ENCODE measurements at places on chromosomes 5 and 9.
A peak's percentile ranks its signal among the peaks of the same experiment; 100 is the strongest.

GRCh38 chr9:111965566-111966019, 69.0 kb downstream of the UGCG start:
- no peak for DNase-seq

DNA sequence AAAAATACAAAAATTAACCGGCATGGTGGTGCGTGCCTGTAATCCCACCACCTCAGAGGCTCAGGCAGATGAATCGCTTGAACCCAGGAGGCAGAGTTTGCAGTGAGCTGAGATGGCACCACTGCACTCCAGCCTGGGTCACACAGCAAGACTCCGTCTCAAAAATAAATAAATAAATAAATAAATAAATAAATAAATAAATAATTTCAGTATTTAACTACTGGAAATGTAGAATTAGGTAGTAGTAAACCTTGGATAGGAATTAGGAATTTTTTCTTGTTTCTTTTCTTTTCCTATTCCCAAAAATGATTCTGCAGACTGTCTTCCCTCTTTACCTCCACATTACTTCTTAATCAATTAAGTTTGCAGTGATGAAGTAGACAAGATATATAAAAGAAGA, 103.2 kb downstream of the PLK2 start:
- no peak for DNase-seq

GRCh38 chr9:114507726-114508125, 2.5 kb upstream of the WHRN start:
- no peak for DNase-seq

- DNase-seq: no peak
Measured at GRCh38 chr5:816176-816575, 31.6 kb upstream of the ZDHHC11B start.

GRCh38 chr9:125110464-125110863, 32.9 kb downstream of the SCAI start:
- DNase-seq: no peak

DNA sequence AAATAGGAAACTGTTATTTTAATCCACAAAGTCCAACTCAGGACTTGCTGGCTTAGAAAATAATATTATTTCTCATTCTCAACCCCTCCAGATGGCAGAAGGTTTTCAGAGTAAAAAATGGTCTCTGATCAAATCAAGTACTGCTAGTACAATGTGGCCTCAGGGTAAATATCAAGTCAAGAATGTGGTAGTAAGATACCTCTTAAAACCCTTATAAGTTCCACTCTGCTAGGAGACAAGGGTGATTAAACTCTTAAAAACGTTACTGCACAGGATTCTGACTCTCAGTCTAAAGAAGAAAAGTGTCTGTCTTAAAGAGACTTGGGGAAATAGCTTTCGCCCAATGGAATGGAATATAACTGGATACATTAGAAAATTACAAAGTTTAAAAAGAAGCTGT, 120.8 kb upstream of the PDE4D start:
- no peak for DNase-seq

DNA sequence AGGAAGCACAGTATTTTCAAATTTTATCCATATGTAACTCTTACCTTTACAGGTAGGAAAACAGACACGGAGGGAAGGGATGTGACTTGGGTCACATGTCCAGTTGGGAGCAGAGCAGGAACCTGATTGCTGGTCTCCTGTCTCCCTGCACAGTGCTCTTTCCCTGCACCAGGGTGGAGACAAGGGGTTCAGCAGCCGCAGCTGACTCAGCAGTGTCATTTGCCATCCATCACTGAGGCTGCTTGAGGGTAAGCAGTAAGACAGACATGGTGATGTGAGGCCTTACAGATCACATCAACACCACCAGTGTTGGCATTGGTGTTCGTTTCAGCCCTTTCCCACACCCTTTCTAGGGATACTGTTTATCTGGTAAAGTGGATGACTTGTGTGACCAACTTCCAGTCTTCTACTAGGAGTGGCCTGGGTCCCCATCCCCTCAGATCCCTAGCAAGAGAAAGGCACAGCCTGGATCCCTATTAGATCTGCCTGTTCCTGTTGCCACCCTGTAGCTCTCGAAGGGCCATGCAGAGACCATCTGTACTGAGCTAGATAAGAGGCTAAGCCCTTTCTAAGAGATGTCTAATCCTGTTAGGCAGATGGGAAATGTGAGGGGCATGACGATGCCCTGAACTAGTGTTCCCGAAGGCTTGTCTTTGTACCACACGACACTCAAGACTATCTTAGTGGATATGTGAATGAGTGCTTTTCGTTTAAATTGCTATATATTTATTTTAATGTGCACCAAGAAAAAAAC, 29.1 kb downstream of the FRMPD1 start:
- no peak for DNase-seq

DNA sequence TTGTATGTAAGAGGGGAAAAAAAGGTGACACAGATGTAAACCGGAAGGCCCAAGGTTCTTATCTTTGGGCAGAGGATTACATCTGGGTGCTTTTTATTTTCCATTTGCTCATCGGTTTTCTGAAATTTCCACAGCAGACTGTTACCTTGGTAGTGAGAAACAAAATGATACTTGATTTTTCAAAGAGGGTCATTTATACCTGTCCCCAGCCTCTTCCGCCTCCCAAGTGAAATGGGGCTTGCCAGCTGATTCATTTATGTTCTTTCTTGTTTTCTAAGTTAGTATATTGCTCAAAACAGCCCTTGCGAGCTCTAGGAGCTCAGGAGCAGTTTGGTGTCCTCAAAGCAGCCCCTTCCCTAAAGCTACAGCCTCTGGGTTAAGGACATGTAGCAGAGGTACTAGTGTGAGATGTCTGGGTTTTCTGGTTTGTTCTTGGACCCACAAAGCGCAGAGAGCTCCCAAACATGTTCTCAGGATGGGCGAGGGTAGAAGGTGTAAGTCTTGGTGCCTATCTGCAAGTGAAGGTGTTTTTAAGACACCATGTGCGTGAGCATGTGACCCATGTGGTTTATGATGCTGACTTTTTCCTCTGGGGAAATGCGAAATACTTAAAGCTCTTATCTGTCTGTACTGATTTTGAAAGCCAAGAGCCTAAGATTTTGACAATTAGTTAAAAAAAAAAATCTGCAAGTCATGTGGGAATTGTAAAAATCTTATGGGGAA, 38.3 kb downstream of the DAPK1 start:
- DNase-seq: no peak

DNA sequence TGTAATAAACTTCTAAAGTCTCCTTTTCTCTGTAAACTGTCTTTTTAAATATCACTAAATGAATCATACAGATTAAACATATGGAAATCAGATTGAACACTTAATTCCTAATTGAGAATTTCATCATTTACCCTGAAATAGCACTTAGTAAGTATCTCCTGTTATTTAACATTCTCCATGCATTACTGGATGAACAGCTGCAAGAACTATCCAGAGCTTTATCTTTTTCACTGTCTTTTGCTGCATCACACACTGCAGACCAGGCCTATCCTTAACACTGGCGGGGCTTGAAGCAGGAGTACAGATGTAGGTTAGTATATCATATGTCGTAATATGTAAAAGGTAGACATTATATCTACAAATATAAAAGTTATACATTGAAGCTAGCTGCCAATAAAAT, 108.7 kb upstream of the EFNA5 start:
- no peak for DNase-seq

GRCh38 chr9:91803151-91803940, 146.7 kb downstream of the ROR2 start:
- DNase-seq: no peak

- DNase-seq: no peak
Measured at GRCh38 chr9:21267485-21268346, 27.9 kb upstream of the IFNA14 start.

DNA sequence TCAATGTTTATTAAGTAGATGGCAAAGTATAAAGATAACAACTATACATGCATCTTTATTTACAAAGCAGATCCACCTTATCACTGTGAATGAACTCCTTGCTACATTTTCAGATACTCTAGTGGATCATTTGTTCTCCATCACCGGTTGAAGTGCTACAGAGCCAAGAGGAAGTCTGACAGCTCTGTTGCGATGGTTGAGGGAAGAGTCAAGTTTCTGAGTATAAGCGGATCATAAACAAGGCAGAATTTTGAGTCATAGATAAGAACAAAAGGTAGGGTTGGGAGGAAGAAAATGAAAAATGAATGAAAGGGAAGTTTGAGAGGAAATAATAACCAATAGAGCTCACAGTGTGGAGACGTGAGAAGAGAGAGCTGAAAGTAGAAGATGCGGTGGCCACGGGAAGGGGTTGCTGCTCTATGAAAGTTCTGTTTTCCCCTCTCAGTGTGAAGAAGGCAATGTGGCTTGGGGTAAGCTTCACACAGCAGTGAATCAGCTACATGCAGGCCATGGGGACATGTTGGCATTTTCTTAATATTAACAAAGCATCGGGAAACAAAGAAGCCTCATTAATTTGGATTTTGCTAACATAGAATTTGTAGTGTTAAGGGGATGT, 30.8 kb upstream of the KCNN2 start:
- no peak for DNase-seq

- no peak for DNase-seq
Measured at GRCh38 chr5:62649025-62649424, 70.4 kb downstream of the LRRC70 start.

- peak; percentile 17 for DNase-seq
Measured at GRCh38 chr9:73133022-73133651, 18.5 kb upstream of the ANXA1 start.

DNA sequence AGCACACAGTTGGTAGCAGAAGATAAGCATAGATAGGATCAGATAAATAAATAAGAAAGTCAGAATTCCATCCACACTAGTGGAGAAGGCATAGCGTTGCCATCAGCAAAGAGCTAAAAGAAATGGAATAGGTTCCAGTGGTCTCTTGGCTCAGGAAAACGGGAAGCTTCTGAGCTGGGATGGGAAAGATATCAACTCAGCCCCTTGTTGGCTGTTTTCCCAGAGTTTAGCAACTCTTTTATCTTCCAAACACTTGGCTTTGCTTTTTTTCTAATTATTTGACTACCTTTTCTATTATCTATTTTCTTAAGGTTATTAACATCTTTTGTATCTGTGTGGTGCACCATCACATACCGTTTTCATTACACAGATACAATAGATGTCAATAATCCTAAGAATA, 445.7 kb upstream of the TRPC7 start:
- no peak for DNase-seq

GRCh38 chr5:67400752-67401151, 204.2 kb upstream of the CD180 start:
- DNase-seq: no peak

DNA sequence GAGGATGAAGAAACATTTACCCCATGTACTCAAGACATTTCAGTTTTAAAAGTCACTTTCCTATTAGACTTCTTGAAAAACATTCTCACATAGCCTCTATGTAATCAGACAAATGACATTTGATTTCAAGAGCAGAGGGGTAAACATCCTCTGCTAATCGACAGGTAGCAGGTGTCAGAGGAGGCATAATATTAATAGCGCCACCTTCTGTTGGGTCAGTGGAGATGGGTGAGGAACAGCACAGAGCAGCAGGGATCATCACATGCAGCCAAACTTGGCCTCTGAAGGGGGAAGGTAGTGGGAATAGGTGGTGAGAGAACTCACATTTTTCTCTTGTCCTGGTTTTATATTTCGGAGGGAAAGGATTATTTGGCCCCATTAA, 3.3 kb upstream of the LSM11 start:
- peak; percentile 67 for DNase-seq

- DNase-seq: no peak
Measured at GRCh38 chr5:166340039-166340438, 1951.4 kb upstream of the WWC1 start.

- no peak for DNase-seq
Measured at GRCh38 chr5:6359555-6360322, 18.6 kb downstream of the MED10 start.

DNA sequence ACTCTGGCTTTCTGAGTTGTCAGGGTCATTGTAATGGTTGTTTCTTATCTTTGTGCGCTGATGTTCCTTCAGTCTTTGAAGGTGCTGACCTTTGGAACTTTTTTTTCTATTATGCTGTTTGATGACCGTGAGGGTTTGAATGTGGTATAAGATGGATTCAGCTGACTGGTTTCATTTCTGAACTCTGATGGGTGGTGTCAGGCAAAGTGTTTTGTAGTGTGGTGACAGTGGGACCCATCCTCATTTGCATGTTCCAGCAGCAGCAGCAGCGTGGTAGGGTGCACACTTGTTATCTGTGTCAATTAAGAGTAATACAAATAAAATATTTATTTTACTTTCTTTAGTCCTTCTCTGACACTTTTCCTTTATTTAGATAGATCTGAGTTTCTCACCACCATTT, 227.7 kb upstream of the PRR16 start:
- DNase-seq: no peak

- no peak for DNase-seq
Measured at GRCh38 chr9:95462249-95463147, 54.3 kb downstream of the PTCH1 start.

DNA sequence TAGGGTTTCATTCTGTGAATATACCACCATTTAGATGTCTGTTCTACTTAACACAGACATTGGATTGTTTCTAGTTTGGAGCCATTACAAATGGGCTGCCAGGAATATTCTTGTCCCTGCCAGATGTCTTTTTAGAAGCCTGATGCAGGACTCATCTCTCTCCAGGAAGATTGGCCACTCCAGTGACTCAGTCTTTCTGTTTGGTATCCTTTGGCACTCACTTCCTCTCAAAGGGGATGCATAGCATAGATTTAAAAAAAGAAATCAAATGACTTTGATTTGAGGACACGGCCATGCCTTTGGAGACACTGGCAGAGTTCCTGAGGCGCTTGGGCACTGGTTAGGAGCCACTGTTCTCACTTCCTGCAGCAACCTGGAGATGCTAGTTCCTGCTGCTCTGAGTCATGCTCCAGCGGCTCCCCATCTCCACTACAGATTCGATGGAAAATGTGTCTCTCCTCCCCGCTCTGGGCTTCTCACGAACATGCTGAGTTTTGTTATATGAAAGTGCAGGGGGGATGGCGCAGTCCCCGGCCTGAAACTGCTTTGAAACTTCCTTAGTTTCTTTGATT, 3.5 kb upstream of the ZNF366 start:
- DNase-seq: no peak

- no peak for DNase-seq
Measured at GRCh38 chr5:64594601-64595000, 88.8 kb downstream of the RGS7BP start.

DNA sequence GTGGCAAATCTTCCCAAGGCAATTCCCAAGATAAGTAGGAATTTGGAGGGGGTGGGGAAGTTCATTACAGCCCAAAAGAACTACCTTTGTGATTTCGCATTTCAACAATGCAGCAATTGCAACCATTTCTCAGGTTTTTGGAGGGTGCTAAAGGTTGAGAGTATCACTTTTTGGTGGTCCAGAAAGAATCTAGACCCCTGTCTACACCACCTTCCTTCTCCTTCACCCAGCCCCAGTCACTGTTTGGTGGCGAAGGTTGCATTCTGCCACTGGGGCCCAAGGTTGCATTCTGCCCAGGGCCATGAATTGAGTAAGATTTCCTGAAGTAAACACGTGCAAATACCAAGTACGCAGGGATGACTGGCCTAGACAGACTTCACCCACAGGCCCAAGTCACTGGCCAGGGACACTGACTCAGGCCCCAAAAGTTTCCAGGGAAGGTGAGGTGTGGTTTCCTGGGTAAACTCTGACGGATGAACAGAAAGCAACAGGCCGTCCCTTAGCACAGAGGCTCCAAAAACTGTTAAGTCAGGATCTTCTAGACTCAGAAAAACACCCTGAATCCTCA, 5.7 kb downstream of the PDE6A start:
- DNase-seq: peak; percentile 54

All from hematopoietic multipotent progenitor cell treated with erythropoietin and hydrocortisone succinate and interleukin-3 and kit ligand, for 17 days (in vitro differentiated cells).